Endothelial cell of umbilical vein (primary cell): ENCODE measurements at places on chromosomes 16 and 17.
A peak's percentile ranks its signal among the peaks of the same experiment; 100 is the strongest.

DNA sequence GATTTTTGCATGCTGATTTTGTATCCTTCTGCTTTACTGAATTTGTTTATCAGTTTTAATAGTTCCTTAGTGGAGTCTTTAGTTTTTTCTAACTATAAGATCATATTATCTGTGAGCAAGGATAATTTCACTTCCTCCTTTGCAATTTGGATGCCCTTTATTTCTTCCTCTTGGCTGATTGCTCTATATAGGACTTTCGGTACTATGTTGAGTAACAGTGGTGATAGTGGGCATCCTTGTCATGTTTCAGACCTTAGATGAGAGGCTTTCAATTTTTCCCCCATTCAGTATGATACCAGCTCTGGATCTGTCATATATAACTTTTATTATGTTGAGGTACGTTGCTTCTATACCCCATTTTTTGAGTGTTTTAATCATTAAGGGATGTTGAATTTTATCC, 224.5 kb upstream of the CNTNAP4 start:
- DNase-seq, result no peak

- DNase-seq, result peak; percentile 59
These were observed 545 bp downstream of the ARHGAP17 start for GRCh38 chr16:25014500-25015147.

DNA sequence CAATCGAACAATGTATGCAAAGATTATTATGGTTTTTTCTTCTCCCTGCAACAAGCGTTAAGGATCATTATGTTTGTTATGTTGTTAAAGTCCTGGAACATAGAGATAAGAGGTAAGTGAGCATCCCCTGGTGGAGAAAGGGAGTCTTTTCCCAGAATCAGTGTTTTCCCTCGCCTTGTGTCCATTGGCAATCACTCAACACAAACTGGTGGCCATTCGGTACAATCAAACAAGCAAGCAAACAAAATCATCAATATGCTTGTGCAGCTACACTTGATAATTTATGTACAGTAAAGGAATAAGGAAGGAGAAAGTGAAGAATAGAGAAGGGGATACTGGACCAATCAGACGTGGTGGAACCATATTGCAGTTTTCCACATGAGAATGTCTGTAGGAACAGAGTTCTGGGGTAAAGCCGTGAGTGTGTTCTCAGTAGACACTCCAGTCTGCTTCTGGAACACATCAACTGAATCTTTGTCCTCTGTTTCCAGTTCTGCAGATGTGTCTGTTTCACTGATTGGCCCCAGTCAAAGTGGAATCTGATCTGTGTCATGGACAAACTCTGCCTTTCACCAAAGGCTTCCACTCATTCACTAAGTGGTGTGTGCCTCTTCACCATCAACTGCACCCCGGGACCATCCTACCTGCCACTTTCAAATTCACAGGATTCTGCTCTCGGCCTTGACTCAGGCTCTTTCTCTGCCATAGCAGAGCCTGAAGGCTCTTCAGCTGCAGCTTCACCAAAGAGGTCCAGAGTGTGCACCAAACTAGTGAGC, 169.5 kb downstream of the AHSP start:
- DNase-seq, result peak; percentile 46

DNA sequence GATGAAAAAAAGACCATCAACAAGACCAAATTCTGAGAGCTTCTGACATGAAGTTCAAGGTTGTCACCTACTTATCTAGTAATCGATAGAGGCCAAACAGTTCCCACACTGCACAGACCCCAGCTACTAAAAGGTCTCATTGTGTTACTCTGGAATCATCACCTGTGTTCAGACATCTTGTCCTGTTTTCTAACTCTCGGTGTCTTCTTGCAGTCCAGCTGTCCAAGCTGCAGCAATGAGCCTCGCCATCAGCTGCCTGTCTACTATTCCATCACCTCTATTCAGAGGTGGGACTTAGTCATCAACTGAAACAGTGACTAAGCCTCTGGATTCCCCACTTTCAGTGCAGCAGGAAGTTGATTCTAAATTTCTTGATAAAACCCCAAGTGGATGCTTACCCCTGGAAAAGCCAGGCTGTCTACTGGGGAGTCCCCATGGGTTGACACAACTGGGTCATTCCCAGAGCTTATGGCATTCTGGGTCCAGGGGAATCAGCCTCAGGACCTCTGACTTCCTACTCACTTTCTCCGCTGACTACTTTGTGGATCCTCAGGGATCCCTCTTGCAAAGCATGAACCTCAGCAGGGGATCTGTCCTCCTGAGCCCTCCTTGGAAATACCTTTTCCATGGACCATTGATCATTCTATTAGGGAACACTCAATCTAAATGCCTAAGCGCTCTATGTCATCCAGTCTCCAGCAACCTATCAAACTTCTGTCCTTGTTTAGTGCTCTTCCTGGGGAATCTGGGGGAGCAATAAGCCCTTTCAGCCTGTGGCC, 46.5 kb downstream of the HNF1B start:
- DNase-seq, result no peak

GRCh38 chr17:14813649-14814370, 451.3 kb downstream of the PMP22 start:
- DNase-seq, result no peak

GRCh38 chr16:15459791-15460190, 25.4 kb downstream of the BMERB1 start:
- DNase-seq, result no peak

DNA sequence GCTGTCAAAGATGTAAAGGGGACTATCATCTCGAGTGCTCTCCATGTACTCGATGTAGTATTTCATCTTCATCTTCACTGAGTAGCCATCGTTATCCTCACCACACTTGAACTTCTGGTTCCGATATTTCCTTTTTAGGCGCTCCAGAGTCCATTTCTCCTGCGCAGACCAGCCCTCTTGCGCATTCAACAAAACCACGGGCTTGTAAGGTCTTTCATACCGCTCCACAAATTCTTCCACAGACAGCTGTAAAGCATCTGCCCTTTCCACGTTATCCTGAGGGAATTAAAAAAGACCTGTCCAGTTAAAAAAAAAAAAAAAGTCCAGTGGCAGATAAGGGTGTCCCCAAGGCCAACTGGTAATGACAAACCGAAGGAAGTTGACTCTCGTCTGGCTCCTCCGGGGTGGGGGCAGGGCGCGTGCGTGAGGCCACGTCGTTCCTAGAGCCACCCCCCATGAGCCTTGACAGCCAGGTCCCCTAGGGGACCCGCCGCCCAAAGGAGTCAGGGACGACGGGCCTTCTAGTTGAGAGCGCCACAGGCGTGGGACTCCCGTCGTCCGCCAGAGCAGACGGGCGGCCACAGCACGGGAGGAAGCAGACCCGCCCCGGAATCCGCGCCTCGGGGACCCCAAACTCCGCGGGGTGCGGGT, 701 bp downstream of the JMJD6 start:
- DNase-seq, result peak; percentile 59

DNA sequence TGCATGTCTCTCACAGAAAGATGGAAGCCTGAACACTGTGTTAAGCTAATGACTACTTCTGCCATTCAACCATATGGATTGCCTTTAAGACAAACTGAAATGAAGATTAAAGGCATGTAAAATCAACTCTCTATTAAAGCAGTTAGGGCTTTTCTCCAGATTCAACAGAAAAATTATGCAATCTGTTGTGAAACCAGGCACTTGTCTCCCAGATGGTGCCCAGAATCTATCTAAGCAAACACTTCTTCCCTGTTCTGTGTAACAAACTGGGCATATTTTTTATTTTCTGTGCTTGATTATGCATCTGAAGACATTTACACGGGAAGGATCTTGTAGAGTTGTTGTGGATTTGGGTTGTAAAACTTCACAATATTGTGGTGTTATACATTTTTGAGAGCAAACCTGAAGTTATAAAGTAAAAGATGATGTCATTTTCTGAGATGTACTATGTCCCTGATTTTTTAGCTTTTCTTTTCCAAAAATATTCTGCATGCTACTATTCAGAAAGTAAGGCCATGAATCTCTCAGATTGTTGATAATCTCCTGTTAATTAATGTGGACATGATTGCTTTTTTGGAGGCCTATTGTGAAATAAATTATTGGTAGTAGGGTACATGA, 1550.3 kb downstream of the CDH8 start:
- DNase-seq, result no peak

GRCh38 chr16:23901178-23902033, 65.6 kb downstream of the PRKCB start:
- DNase-seq, result peak; percentile 80

- no peak for DNase-seq
These were observed 314.0 kb upstream of the KCNJ16 start for GRCh38 chr17:69761011-69761410.

DNA sequence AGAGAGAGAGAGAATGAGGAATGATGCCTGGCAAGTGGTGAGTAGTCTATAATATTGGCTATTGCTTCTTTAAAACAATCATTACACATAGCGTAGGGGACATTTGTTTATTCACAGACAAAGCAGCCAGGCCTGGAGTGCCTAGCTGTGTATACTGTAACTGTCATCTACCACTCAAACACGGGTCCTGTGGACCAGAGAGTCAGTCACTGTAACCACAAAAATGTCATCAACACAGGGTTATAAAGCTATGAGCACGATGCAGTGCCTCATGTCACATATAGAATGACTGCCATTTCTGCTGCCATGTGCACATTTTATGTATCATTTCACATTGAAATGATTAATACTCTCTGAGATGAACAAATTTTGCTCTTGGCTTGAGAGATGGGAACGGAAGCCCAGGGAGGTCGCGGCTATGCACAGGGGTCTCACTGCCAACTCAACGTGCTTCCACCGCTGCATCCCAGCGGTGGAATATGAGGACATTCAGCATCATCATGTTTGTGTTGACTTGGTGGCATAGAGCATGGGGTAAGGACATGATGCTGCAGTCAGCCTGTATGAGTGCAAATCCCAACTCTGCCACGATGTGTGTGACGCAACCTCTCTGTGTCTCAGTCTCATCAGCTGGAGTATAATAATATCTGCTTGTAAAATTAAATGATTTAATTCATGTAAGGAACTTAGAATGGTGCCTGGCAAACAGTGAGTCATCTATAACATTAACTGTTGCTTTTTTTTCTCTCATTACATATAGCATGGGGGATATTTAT, 3.3 kb downstream of the MT1H start:
- DNase-seq, result no peak

GRCh38 chr16:75112734-75113491, 3.7 kb downstream of the LDHD start:
- no peak for DNase-seq

DNA sequence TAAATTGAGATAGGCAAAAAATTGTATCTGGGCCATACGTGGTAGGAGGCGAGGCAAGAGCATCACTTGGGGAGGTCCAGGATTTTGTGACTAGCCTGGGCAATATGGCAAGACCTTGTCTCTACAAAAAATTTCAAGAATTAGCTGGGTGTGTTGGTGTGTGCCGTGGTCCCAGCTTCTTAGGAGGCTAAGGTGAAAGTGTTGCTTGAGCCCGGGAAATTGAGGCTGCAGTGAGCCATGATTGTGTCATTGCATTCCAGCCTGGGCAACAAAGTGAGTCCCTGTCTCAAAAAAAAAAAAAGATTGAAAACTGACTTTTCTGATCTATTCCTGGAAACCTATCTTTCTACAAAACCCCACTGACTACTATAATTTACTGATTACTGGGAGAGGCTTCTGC, 26.7 kb downstream of the CDK12 start:
- no peak for DNase-seq

- no peak for DNase-seq
These were observed 23.9 kb downstream of the NFAT5 start for GRCh38 chr16:69589434-69590269.

DNA sequence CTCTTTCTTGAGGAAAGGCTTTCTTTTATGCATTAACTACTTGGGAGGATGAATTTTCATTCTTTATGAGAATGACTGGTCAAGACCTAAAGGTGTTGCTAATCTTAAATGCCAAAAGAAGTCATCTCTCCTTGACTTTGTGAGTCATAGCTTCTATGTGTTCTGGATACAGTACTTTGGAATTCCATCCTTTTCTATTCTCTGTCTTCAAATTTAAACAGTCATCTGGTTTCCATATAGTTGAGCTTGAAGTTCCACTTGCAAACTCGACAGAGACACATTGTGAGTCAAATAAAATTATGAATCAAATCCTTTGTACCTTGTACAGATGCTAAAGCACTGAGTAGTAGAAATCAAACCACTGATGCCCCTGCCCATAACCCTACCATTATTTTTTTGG, 271.9 kb upstream of the PMFBP1 start:
- no peak for DNase-seq

DNA sequence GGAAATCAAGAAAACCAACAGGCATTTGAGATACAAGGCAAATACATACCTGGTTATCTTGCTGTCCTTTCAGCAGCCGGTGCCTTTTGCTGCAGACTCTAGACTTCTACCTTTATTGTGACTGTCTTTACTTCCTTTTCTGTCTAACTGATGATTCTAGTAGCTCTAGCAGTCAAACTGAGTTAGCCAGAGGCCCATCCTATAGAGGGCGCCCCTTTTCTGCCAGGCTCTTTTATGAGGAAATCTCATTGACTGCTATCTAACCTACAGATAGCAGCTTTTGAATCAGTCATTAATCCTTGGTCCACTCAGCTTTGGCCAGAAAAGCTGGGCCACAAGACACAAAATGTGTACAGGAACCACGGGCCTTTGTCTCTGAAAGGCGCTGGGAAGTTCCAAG, 87.5 kb upstream of the WSB1 start:
- no peak for DNase-seq

DNA sequence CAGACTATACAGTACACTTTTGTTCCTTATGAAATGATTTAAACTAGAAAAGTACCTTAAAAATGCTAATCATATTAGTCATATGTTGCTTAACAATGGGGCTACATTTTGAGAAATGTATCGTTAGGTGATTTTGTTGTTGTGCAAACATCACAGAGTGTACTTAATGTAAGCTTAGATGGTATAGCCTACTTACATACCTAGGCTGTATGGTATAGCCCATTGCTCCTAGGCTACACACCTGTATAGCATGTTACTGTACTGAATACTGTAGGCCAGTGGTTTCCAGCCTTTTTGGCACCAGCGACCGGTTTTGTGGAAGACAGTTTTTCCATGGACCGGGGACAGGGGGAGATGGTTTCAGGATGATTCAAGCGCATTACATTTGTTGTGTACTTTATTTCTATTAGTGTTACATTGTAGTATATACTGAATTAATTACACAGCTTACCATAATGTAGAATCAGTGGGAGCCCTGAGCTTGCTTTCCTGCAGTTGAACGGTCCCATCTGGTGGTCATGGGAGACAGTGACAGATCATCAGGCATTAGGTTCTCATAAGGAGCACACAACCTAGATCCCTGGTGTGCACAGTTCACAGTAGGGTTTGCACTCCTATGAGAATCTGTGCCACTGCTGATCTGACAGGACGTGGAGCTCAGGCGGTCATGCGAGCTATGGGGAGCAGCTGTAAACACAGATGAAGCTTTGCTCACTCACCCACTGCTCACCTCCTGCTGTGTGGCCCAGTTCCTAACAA, 35.0 kb upstream of the MRC2 start:
- peak; percentile 9 for DNase-seq

DNA sequence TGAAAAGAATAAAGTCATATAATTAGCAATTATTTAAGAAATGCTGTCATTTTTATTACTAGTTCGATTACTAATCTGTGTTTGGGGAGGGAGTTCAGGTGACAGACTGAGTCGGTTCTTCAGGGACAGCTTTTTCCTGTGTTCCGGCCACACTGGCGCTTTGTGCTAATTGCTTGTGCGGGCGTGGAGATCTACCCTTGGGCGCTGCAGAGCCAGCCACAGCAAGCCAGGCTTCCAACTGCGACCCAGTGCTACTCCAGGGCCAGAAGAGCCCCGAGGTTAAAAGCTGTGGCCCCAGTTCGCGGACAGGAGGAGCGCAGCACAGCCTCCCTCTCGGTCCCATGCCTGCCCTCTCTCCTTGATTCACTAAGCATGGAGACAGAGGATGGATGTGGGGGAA, 6.5 kb upstream of the OR2C1 start:
- no peak for DNase-seq
